ENCODE measurements at places on chromosomes 5 and 9.
A peak's percentile ranks its signal among the peaks of the same experiment; 100 is the strongest.

- no peak for DNase-seq
Measured at GRCh38 chr5:149279661-149280060, 8.0 kb downstream of the AFAP1L1 start.

DNA sequence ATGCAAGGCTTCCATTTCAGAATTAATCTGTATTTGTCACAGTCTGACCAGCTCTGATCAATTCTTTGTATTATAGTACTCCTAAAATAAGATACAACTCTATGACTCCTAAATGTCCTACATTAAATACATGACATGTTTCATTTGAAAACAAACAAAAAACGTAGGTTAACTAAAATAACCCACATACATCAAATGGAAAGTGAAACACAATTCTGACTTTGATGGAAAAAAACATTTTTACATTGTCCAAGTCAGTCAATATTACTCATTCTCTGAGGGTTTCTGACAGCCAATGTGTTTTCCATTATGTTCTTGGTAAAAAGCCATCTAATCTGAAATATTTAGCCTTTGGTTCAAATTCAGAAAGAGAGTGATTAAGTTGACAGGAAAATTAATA lies 8.7 kb downstream of the HMGCS1 start:
- DNase-seq: no peak

- no peak for DNase-seq
Measured at GRCh38 chr5:72662305-72662704, 154.2 kb upstream of the TNPO1 start.

GRCh38 chr5:83653669-83654068 lies 67.0 kb downstream of the HAPLN1 start:
- DNase-seq: no peak

DNA sequence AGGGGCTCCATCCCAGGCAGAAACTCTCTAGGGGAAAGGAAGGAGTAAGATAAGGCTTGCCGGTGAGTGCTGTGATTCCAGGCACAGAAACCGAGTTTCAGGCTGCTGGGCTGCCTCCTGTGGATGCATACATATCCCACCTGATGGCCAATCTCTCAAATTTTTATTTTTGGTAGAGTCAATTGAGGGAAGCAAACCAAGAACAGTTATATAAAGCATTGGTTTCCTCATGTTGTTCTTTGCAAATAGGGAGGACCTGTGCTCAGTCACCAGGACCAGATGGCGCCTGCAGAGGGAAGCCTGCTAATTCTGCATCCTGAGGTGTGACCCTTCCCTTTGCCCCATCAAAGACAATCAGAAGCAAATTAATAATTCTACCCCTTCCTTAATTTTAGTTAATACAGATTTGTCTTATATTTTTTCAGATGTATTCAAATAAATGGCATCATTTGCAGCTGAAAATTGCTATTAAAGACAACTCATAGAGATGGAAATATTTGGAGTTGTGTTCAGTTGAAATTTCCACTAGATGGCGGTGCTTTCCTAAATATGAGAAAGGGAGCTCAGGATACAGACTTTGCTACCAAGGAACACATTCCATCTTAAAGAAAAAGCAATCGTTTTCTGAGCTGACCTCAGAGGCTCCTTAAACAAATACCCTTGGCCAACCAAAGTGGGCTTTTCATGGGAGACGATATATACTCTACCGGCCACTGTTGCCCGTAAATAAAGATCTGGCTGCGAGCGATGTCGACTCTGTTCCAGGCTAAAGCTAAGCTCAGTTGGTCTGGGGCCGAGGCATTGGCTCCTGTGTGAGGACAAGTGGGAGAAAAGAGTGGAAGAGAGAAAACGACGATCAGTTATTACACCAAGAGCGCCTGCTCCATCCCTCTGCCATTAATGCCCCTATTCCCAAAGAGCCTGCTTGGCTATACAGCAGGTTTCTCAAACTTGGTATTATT lies 225.7 kb upstream of the KLF9 start:
- DNase-seq: no peak

- no peak for DNase-seq
Measured at GRCh38 chr5:32539981-32540845, 45.1 kb upstream of the SUB1 start.

DNA sequence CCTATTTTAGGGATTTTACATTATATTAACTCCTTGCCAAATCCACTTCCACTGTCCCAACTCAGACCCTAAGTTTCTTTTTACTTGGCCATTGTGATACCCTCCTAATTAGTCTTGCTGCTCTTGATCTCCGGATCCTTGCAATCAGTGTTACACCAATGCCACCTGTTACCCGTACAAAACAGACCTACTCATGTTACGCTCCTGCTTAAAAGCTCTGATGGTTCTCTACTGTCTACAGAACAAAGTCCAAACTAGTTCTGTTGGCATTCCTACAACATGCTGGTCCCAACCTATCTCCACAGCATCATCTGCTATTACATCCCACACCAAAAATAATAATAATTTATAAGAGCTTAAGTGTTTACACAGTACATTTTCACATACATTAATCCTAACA lies 9.8 kb downstream of the ECPAS start:
- DNase-seq: no peak

- DNase-seq: no peak
Measured at GRCh38 chr5:161513942-161514341, 32.6 kb downstream of the GABRB2 start.

DNA sequence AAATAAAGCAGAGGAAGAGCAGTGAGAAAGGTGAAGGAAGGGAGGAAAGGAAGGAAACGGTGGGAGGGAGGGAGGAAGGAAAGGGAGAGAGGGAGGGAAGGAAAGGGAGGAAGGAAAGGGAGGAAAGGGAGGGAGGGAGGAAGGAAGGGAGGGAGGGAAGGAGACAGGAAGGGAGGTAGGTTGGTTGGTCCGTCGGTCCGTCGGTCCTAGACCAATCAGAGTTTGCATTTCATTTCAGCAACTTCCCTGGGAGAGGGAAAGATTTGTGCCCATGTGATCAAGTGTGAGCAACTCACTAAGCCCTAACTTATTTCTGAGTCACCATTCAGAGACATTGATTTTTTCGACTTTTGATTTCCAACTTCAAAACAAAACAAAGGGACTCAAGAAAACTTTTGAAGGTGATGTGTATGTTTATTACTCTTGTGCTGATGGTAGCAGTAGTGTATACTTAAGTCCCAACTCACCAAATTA lies 18.8 kb downstream of the NANS start:
- DNase-seq: peak; percentile 45

Data from CD4-positive, alpha-beta T cell treated with Interleukin-1 beta for 1 hour (primary cell).